ENCODE measurements at places on chromosomes 5 and 9.

GRCh38 chr5:120740989-120741388 is 276.9 kb downstream of the PRR16 start:
- DNase-seq = no peak

- no peak for DNase-seq
Observed at GRCh38 chr5:41924526-41924871, 582 bp upstream of the FBXO4 start.

- DNase-seq = no peak
Observed at GRCh38 chr9:110659891-110660541, 8.6 kb upstream of the MUSK start.

DNA sequence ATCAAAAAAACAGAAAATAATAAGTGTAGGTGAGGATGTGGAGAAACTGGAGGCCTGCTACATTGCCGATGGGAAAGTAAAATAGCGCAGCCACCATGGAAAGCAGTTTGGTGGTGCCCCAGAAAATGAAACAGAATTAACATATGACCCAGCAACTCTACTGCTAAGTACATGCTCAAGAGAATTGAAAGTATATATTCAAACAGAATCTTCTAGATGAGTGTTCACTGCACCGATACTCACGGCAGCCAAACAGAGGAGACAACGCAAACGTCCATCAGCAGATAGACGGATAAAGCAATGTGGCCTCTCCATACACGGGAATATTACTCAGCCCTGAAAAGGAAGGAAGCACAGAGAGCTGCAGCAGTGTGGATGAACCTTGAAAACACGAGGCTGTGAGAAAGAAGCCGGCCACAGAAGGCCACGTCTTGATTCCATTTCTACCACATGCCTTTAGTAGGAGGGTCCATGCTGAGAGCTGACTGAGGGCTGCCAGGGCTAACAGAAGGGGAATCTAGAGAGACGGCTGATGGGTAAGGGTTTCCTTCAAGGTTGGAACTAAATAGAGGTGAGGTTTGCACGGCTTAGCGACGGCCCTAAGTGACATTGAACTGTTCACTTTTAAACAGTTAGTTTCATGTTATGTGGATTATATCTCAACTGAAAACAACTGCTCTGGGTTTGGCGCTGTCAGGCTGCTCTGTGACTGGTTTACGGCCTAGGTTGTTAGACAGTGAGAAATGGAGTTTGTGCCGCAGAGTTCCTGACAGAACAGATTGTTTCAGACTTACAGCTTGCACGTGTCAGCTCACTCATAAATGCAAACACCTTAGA is 29.8 kb downstream of the AHRR start:
- DNase-seq = no peak

DNA sequence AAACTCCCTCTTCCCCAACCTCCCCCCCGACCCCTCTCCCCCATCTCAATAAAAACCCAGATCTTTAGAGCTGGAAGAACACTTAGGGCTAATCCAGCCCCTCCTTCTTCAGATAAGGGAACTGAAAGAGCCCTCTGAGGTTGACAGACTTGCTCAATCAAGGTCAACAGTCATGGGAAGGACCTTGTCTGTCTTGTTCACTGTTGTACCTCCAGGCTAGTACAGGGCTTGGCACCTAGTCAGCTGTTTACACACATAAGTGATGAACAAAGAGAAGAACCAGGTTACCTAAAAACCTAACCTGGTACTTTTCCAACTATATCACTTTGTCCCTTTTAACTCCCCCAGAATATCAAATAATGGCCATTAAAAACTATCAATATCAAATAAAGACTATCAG is 2.4 kb downstream of the TTC39B start:
- no peak for DNase-seq

DNA sequence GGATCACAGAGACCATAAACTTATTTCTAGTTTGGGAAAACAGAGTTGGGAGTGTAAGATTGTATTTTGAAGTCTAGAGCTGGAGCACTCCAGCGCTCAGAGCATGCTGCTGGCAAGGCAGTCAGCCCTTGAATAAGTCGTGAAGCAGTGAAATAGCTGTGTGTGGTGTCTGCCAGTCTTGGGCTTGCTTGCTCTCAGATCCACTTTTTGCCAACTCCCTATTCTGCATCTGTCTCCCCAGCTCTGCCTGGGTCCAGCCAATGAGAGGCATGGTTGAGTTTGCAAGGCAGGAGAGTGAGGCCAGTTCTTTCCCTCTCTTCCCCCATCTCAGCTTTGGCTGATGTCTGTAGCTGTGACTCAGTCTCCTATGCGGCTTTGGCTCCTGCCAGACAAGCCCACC is 23.3 kb upstream of the RASGRF2 start:
- DNase-seq = no peak

DNA sequence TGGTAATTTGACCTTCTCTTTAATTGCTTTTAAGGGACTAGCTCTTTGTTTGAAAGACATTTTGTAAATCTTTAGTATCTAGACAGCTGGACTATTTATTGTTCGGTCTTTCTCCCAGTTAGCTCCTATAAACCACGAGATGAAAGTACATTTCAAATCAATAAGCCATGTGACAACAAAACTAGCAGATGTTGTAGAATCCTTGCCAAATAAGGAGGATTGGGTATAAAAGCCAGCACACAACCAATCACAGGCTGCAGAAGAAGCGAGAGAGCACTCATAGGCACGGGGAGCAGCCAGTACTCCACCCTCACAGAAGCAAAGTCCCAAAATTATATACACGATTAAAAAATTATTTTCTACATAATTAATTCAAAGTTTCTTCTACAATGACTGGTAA is 8.1 kb upstream of the OMD start:
- no peak for DNase-seq

GRCh38 chr5:146646441-146646840 is 130.5 kb upstream of the GPR151 start:
- no peak for DNase-seq

DNA sequence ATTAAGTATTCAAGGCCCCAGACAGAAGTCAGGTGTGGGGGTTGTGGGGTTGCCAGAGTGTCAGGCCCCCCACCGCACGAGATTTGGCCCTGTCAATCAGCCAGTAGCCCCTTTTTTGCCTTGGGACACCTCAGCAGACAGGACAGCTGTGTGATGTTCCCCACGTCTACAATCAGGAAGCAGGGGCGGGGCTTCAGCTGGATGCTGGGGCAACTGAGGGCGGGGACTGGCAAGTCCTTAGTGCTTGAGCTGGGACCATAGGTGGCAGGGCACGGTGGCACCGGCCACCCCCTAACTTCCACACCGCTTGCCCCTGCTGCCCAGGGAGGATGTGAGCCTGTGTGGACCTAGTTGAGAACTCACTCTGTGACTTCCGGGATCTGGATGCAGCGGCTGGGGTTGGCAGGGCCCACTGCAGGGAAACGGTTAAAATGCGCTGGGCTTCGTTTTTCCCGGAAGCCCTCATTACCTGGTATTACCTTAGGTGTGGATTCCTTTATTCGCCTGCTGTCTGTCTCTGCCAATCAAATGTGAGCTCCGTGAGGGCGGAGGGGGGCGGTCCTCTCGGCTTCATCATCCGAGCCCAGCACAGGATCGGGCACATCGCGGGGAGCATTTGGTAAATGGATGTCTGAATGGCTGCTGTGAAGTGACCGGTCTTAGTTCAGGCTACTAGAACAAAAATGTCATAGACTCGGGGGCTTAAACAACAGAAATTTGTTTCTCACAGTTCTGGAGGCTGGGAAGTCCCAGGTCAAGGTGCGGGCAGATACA is 7.5 kb upstream of the GTF3C5 start:
- no peak for DNase-seq

- no peak for DNase-seq
Observed at GRCh38 chr5:170863646-170864045, 1.8 kb downstream of the RANBP17 start.

- DNase-seq = no peak
Observed at GRCh38 chr5:131812371-131813160, 15.7 kb upstream of the FNIP1 start.

GRCh38 chr9:114836769-114837168 is 30.9 kb upstream of the TNFSF15 start:
- DNase-seq = no peak

DNA sequence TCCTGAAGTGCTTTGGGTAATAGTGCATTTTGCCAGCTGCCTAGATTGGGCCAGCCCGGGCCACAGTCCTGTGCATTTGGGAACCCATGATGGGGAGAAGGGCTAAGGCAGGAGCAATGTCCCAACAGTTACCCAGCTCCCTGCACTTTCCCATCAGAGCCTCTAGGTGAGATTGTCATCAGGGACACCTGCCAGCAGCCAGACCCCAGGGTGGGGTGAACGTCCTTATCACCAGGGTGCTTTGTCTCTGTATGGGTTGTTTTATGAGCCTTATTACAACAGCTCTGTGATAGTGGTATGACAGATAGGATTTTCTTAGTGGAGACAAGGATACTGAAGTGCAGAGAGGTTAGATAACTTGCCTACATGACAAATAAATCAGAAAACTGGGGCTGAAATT is 365.7 kb downstream of the OSTF1 start:
- no peak for DNase-seq

- DNase-seq = no peak
Observed at GRCh38 chr5:127812570-127812969, 109.4 kb downstream of the CCDC192 start.

DNA sequence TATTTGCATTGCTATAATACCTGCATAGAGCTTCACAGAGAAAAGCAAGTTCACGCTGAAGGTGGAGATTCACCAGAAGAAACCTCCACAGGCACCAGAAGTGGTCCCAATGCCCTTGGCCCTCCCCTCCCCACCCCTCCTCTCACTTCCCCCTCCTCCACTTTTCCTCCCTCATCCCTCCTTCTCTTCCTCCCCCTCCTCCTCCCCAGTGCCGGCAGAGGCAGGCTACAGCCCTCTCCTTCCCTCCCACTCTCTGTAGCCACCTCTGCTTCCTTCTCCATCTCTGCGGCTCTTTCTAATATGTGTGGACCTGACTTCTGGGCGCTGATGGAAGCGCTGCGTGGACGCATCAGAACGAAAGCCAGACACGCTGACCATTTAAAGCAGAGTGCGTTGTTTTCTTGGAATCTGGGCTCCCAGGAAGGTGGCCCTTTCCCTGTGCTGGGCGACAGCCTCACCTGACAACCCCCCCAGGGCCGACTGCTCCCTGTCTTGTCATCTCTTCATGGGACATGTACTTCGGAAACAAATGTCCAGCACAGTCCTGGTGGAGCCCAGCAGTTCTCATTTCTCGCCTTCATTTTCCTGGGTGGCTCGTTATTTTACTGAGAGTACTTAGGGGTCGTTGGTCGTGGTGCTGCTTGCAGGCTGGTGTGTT is 29.5 kb downstream of the NDUFS6 start:
- DNase-seq = no peak

DNA sequence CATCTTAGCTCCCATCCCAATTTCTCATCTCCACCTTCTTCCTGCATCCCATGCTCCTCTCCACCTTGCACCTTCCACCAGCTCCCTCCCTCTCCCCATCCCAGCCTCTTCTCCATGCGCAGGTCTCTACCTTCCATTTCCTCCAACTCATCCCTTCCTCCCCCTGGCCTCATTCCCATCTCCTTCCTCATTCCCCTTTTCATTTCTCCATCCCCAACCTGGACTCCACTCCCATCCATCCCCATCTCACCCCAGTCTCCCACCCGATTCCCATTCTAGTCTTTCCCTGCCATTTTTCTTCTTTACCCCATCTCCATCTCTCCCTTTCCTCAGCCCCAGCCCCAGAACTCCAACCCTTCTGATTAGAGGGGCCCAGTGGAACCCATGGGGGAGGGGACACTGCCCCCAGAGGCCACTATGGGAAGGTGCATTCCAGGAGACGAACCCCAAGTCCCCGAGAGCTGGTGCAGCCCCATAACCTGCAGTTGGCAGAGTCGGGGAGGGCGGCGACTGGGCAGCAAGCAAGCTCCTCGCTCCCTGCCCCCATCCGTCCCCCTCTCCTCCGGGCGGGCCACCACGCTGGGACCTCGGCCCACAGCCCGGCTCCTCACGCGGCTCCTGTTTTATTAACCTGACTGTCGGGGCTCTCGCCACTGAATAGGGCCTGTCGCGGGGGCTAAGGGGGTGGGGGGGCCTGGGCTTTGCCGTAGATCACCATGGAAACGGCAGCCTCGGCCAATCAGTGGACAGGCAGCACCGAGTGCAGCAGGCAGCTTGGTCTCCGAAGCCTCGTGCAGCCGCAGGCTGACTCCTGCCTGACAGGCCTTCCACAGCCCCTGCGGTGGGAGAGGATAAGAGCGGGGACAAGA is 66.7 kb downstream of the PCDH1 start:
- DNase-seq = no peak

DNA sequence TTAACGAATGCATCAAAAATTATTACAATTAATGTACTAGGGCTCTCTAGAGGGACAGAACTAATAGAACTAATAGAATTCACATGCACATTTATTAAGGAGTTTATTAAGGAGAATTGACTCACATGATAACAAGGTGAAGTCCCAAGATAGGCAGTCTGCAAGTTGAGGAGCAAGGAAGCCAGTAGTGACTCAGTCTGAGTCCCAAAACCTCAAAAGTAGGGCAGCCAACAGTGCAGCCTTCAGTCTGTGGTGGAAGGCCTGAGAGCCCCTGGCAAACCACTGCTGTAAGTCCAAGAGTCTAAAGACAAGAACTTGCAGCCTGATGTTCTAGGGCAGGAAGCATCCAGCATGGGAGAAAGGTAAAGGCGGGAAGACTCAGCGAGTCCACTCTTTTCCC is 633.8 kb downstream of the SEMA5A start:
- DNase-seq = no peak

DNA sequence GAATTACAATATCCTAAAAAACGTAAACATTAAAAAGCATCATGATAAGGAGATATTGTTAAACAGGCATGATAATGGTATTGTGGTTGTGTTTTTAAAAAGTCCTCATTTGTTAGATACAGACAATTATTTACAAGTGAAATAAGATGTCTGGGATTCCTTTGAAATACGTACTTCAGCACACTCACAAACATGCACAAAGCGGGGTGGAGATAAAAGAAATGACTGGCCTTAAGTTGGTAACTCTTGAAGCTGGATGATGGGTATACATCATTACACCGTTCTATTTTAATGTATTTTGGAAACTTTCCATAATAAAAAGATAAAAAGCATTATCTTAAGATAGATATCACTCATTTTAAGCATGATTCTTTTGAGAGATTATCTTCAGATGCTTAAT is 1.0 kb downstream of the FAM200C start:
- no peak for DNase-seq

DNA sequence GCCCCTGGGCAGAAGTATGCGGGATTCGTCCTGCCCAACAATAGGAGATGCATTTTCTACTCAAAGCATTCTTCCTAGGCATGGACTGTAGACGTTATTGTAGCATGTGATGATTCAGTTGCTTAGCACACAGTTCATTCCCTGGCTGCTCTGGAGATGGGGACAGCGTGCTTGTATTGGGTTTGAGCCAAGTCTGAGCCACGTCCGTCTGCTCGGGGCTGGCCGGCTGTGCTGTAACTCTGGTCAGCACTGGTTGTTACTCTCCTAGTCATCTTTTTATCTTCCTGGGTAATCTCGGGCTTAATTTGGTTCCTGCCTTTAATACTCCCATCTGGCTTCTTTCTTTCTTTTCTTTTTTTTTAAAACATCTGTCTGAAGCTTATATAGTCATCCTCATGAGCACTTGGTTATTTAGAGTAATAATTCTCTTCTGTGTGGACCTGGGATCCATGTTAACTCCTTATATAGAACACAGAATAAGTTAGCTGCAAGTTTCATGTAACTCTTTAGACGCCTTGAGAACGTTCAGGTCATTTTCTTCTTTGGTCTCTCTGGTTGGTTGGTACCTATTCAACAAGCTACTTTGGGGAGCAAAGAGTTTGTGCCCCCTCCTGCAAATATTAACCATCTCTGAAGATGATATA is 118.8 kb upstream of the RPS23 start:
- DNase-seq = no peak
